Fibroblast of the aortic adventitia (primary cell): ENCODE measurements at places on chromosomes 2 and 18.
A peak's percentile ranks its signal among the peaks of the same experiment; 100 is the strongest.

DNA sequence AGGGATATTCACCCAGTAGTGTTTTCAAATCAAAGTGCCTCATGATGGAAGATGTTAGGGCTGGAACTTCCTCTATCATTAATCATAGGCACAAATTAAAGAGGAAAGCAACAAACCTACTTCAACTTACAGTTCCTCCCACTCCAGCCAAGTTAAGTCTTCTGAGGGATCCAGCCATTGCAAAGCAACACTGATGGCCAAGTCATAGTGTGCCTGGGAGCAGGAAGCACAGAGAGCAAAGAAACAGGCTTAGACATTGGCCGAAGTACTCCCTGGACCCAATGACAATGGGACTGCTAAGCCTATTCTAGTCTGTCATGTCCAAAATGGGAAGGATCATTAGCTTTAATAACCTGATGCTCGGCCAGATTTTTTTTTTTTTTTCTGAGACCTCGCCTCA lies 7.0 kb downstream of the C2orf80 start:
- DNase-seq: peak; percentile 9

- no peak for DNase-seq
These were observed 18.9 kb downstream of the ADRA2B start for GRCh38 chr2:96097441-96097840.

DNA sequence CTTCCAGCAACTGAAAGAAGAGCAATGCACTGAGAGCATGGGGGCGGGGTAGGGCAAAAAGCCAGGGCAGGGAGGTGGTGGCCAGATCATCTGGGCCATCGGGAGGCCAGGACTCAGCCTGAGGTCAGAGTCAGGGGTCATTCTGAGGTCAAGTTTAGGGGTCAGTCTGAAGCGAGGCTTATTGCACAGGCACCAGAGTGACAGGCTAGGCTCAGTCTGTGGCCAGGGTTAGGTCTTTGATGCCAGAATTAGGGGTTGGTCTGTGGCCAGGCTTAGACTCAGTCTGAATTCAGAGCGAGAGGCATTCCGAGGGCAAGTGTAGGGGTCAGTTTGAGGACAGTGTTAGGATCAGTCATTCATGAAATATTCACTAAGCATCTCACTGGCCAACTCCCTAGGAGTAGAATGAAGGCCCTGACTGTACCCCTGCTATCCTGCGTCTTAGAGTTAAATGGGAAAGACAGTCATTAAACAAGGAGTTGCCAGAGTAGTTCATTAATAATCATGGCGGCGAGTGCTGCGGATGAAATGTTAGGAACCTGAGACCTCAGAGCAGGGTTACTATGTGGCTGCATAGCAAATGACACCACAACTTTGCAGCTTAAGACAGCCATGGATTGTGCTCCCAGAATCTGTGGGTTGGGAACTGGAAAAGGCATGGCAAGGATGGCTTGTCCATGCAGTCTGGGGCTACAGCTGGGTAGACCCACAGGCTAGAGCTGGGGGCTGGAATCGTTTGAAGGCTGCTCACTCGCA lies 198.7 kb downstream of the CYP26B1 start:
- DNase-seq: peak; percentile 85

- DNase-seq: no peak
These were observed 117.0 kb upstream of the RIOK3 start for GRCh38 chr18:23336101-23336500.

DNA sequence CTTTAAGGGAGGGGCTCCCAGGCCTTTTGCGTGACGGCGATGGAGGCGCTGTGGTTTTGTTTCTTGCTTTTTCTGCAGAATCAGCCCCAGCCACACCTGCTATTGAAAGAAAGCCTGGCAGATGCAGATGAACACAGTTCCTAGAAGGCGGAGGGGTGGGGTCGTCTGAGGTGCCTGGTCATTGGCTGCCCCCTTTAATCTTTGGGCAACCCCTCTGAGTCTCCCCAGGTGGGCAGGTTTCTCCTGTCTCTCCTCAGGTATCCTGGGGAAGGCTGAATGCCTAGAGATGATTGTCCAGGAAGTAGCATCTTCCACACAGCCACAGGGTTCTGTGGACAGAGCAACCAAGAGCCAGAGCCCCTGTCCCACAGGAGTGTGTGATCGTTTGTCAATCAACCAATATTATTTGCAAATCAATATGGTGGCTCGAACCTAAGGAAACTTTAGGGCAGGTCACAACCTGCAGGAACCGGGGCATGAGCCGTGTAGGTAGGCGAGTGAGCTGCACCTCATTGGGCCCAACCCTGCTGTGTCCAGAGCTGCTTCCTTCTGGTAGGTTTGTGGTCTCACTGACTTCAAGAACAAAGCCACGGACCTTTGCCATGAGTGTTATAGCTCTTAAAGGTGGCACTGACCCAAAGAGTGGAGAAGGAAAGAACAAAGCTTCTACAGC lies 104.3 kb downstream of the NDUFA10 start:
- DNase-seq: no peak

GRCh38 chr2:383888-384287 lies 96.0 kb upstream of the ALKAL2 start:
- DNase-seq: no peak

- DNase-seq: peak; percentile 5
These were observed 76.8 kb downstream of the LYPD1 start for GRCh38 chr2:132593171-132593570.
